ENCODE measurements at places on chromosomes 11 and 22.

DNA sequence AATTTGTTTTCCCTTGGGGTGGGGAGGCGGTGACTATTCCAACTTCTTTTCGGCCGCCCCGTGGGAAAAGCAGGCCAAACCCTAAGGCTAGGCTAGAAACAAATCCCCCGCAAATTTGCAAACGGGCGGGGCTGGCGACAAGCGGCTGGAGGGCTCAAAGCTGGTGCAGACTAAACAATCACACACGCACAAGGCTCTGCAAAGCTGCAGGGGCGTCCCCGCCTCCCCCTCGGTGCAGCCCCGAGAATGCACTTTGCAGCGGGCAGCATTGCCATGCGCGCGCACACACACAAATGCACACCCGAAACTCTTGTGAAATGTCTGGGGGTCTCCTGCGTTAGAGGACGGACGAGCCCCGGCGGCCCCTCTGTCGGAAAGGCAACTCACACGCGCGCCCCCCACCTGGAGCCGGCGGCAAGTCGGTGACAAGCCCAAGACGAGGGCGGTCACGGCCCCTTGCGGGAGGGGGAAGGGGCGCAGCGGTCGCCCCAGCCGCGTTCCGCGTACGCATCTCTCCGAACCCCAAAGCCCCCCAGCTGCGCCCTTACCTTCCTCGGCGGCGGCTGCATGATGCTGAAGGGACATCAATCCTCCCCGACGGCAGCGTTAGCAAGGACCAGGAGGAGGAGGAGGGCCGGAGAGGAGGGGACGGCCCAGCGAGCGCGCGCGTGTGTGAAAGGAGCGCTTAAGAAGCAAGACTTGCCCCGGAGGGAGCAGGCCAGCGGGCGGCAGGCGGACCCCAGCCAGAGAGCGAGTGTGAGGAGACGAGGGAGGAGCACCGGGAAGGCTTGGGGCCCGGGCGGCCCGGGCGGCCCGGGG is 600 bp downstream of the FCHSD2 start:
- DNase-seq: no peak

GRCh38 chr11:134453441-134453840 is 41.4 kb upstream of the B3GAT1 start:
- no peak for DNase-seq

- DNase-seq: no peak
Measured at GRCh38 chr11:42239188-42239587, 779.7 kb upstream of the LRRC4C start.

GRCh38 chr11:129090056-129090455 is 102.1 kb downstream of the ARHGAP32 start:
- no peak for DNase-seq

GRCh38 chr11:76668362-76669155 is 2.0 kb downstream of the LRRC32 start:
- no peak for DNase-seq

- no peak for DNase-seq
Measured at GRCh38 chr11:131327421-131327820, 43.0 kb upstream of the NTM start.

DNA sequence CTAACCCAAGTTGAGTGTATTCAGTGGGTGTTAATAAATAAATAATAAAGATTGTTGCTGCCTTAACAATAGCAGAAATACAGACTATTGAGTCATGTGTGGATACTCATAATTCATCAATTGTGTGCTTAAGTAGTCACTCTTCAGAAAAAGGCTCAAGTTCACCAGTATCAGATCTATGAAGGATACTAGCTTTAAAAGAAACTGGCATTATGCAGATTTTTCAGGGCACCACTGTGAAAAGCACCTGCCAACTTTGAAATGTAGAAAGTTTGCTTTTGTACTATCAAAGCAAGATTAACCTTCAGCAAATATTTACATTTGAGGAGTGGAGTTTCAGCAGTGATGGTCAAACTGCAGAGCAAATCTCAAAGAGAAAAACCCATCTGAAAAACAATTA is 20.1 kb upstream of the SYTL2 start:
- no peak for DNase-seq

- no peak for DNase-seq
Measured at GRCh38 chr11:10379426-10379825, 74.6 kb downstream of the ADM start.

GRCh38 chr22:46367707-46368191 is 32.2 kb downstream of the TRMU start:
- DNase-seq: peak; percentile 81

DNA sequence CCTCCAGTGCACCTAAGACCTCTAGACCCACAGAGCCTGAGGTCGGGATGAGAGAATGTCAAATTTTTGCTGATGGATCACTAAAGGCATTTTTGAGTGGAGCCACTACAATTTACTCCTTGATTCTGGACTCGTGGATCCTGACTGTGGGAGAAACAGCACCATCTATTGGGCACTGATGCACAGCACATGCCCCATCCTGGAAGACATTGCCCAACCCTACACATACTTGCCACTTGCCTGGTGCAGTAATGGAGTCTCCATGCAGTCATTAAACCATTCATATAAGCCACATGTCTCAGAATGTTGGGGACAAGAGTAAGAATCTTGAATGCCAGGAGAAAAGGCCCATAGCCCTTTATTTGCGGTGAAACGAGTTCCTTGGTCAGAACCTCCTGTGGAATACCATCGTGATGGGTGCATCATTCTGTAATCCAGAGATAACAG is 103.9 kb downstream of the GGTLC2 start:
- no peak for DNase-seq

GRCh38 chr11:128235958-128236357 is 351.4 kb downstream of the ETS1 start:
- no peak for DNase-seq

GRCh38 chr11:80970037-80970436 is 1529.2 kb upstream of the TENM4 start:
- DNase-seq: no peak

DNA sequence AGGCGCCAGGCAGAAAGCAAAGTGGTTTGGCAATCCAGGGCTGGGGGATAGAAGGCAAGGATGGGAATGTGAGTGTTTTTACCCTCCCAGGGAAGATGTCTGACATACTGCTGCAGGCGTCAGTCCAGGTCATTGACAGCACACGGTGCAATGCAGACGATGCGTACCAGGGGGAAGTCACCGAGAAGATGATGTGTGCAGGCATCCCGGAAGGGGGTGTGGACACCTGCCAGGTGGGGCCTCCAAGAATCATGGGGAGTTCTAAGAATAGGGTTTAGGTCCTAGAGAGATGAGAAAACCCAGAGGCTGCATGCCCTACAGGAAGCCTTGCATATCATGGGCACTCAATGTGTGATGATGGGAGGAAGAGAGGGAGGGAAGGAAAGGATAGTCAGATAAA is 28.3 kb upstream of the SMIM35 start:
- no peak for DNase-seq

- no peak for DNase-seq
Measured at GRCh38 chr11:47891886-47892285, 43.7 kb upstream of the NUP160 start.

DNA sequence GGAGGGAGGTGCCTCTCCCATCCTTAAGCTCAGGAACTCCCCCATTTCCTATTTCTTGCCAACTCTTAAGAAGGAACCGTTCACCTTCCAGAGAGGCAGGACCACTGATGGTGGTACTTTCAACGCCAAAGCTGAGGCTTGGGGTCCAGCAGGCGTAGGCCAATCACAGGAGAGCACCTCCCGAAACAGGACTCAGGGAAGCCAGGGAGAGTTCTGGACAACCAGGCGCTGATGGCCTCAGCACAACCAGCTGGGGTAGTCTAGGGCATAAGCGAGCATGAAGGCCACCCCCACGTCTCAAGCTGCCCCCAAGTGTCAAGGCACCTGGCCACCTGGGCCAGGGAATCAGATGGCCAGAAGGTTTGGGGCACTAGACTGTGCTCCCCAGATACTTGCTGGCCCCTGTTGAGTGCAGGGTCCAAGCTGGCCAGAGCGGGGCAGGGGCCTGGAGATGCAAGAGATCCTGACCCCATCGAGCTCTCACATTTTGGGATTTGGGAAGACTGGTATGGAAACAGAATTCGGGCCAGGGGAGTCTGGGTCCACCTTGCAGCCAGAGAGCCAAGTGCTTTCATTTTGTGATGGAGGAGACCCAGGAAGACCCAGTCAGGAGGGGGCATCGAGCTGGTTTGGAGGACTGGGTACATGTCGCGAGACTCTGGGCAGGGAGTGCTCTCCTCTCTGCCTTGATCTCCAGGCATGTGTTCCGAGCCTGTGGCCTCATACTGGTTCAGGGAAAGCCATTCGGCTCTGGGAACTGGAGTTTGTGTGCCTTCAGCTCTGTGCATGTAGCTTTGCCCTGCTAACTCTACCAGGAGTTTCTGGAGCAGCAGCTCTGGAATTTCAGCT is 926 bp downstream of the CD6 start:
- DNase-seq: no peak

DNA sequence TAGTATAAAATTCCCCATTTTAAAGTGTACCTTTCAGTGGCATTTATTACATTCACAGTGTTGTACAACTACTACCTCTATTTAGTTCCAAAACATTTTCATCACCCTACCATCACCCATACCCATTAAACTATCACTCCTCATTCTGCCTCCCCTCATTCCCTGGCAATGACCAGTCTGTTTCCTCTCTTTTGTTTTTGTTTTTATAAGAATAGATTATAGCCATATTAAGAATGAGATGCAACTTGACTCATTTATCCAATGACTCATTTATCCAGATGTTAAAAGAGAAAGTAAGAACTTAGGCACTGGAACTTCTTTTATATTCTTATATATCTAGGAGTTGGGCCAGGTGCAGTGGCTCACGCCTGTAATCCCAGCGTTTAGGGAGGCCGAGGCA is 156.3 kb downstream of the FAT3 start:
- DNase-seq: no peak

- no peak for DNase-seq
Measured at GRCh38 chr11:11789735-11790369, 51.9 kb upstream of the USP47 start.

GRCh38 chr11:1121813-1122663 is 35.7 kb upstream of the MUC5AC start:
- DNase-seq: peak; percentile 29

- no peak for DNase-seq
Measured at GRCh38 chr11:8477680-8478079, 116.3 kb downstream of the STK33 start.

DNA sequence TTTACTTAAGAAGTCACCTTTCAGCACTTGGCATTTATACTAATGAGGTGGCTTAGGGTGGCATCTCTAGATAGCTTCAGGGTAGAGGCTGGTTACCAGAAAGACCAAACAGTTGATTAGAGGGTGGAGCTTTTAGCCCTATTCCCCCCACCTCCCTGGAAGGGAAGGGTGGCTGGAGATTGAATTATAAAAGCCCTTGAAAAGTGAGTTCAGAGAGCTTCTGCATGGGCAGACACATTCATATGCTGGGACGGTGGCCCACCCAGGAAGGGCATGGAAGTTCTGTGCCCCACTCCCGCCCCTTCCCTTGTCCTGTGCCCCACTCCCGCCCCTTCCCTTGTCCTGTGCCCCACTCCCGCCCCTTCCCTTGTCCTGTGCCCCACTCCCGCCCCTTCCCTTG is 244.2 kb downstream of the DDX10 start:
- DNase-seq: no peak

- no peak for DNase-seq
Measured at GRCh38 chr11:57812634-57813033, 51.0 kb downstream of the CTNND1 start.

- no peak for DNase-seq
Measured at GRCh38 chr11:48058064-48058463, 77.7 kb downstream of the PTPRJ start.

DNA sequence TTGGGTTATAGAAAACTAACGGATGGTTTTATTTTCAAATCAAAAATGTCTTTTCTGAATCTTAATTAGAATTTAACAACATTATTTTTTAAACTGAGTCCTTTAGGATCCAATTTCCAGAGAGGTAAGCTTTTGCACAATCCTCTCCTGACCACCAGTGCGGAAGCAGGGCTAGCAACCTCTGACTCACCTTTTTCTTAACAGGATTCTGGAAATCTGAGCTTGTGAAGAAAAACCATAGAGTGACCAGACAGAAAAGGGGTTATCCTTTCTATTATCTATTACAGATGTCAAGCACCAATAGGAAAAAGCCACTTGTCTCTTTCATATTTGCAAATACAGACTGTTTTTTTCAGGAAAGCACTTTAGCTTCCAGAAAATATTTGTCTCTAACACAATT is 25.3 kb downstream of the ALG9 start:
- no peak for DNase-seq

DNA sequence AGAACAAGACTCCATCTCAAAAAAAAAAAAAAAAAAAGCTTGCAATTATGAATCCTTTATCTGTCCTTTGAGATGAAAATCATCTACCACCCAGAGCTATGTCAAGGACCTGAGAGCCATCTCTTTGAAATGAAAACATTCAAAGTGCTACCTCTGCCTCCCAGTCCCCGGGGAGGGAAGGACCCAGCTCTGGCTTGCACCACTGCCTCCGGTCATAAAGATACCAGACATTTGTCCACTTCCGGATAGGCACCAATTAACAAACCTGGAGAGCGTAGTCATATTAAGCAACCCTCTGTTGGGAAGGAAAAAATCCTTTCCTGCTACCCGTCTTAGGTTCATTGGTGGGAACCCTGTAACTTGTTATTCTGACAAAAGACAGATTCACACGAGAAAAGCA is 98.6 kb downstream of the ARHGAP8 start:
- no peak for DNase-seq

- no peak for DNase-seq
Measured at GRCh38 chr22:23696326-23696851, 5.6 kb downstream of the RGL4 start.

DNA sequence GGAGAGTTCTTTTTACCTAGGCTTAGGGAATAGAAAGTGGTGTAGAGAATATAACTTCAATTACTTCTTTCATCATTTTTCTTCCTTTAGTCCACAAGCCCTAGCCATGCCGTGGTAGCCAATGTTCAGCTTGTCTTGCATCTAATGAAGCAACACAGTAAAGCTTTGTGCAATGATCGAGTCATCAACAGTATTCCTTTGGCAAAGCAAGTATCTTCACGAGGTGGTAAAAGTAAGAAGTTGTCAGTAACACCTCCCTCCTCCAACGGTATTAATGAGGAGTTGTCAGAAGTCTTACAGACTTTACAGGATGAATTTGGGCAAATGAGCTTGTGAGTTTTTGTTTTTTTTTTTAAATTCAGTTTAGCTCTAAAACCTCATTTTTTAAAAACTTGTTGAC is 37.4 kb downstream of the CEP57 start:
- no peak for DNase-seq

GRCh38 chr11:119637481-119637880 is 91.5 kb downstream of the NECTIN1 start:
- no peak for DNase-seq

GRCh38 chr11:104422324-104422944 is 258.5 kb upstream of the PDGFD start:
- no peak for DNase-seq

Measured in 8988T (cell line).